Activated CD4-positive, alpha-beta T cell treated with anti-CD3 and anti-CD28 coated beads for 36 hours (primary cell): ENCODE measurements at places on chromosomes 5 and 9.
A peak's percentile ranks its signal among the peaks of the same experiment; 100 is the strongest.

DNA sequence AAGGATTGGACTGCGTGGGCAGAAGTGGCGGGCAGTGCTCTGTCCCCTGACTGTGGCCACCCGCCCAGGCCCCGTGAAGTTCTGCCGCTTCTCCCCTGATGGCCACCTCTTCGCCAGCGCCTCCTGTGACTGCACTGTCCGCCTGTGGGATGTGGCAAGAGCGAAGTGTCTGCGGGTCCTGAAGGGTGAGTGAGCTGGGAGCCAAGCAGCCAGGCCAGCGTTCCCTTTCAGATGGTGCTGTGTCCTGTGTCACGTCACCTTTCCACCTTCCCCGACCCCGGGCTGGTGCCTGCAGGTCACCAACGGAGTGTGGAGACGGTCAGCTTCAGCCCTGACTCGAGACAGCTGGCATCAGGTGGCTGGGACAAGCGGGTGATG is 2.3 kb downstream of the WDR38 start:
- DNase-seq, result no peak

- no peak for DNase-seq
Observed at GRCh38 chr5:135930029-135930948, 24.5 kb downstream of the LECT2 start.

DNA sequence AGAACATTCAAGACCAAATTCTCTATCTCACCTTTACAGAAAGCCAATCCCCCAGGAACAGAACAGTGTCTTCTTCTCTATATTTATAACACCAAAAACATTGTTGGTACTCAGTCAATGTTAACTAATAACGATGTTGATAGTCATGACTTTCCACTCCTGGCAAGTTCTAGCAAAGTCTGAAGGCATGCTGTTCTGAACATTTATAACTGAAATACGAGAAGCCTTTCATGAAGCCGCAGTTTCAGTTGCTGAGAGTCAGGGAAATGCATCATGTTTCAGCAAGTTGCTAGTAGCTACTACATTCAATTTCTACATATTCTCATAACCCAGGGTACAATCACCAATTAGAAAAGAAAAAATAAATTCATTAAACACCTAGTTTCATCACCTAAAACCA is 301.4 kb downstream of the PDE4D start:
- peak; percentile 7 for DNase-seq

DNA sequence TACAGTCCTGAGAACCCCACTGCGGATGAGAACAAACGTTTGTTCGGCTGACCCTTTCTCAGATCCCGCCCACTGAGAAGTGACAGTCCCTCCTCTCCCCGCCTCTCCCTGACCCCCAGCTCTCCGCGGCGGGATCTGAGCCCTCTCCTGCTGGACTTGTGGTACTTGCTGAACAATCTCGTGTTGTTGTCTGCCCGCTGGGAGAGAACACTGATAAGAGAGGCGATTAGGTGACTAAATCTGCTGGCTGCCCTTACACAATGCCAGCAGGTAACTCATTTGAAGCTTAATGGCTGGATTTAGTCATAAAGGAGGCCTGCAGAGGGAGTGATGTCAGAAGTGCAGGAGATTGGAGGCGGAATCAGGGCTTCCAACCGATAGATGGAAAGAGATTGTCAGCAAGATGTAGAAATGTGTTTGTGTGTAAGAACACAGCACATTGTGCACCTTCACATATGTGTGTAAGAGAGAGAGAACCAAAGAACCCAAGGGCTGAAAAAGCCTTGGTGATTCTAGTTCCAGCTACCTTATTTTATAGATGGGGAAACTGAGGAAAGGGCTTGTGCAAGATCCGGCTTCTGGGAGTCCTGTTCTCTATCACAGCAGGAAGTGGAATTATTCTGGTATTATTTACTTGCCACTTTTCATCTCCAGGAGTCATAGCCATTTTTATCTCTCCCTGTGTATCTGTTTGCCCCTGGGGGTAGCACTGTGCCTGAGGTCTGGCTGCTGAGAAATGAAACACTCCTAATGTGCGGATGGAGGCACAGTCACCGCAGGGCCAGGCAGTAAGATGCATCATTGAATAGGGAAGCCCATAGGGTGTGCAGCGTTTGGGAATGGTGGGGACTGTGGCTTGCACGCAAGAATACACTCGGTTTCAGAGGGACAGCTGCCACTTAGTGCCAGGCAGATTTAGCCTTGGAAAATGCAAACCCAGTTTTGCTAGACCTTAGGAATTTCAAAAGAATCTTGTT is 203.7 kb upstream of the MSX2 start:
- DNase-seq, result no peak

DNA sequence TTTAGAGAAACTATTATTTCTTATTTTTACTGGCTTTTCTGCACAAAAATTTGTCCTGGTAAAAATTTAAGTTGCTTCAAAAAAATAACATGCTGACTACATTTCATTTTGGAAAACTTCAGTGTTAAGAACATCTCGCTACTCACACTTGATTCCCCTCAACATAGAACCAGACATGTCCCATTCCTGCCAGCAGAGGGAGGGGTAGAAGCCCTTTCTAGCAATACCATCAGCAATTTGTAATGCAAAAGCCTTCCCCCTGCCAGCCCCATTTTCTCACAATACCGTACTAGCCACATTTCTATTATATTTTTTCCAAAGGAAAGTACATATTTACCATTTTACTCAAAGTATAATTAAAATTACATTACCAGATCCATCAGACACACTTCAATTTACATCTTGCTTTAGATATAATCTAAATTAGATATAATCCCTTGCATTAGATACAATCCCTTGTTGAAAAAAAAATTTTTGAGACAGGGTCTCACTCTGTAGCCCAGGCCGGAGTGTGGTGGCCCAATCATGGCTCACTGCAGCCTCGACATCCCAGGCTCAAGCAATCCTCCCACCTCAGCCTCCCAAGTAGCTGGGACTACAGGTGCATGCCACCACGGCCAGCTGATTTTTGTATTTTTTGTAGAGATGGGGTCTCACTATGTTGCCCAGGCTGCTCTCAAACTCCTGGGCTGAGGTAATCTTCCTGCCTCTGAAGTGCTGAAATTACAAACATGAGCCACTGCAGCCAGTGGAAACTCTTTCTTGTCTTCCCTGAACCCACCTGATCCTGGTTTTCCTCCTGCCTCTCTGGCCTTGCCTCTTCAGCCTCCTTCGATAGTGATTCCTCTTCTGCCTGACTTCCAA is 39.6 kb upstream of the IDNK start:
- DNase-seq, result peak; percentile 44

- DNase-seq, result no peak
Observed at GRCh38 chr5:109987355-109987754, 297.6 kb downstream of the MAN2A1 start.

DNA sequence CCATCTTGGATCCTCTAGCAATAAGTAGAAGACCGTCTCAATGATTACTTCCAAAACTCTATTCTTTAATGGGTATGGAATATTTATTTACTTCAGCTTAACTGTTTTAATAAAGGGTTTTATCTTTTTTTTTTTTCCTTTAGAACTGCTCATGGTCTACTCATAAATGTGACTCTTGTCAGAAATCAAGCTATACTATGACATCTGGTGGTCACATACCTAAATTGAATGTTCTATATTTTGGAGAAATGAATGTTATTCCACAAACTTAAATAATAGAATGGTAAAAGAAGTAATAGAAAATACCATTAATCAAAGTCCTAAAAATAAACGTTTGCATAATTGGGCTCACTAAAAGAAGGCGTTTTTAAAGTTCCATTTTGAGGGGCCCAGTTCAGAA is 131.2 kb upstream of the PLCXD3 start:
- DNase-seq, result no peak

DNA sequence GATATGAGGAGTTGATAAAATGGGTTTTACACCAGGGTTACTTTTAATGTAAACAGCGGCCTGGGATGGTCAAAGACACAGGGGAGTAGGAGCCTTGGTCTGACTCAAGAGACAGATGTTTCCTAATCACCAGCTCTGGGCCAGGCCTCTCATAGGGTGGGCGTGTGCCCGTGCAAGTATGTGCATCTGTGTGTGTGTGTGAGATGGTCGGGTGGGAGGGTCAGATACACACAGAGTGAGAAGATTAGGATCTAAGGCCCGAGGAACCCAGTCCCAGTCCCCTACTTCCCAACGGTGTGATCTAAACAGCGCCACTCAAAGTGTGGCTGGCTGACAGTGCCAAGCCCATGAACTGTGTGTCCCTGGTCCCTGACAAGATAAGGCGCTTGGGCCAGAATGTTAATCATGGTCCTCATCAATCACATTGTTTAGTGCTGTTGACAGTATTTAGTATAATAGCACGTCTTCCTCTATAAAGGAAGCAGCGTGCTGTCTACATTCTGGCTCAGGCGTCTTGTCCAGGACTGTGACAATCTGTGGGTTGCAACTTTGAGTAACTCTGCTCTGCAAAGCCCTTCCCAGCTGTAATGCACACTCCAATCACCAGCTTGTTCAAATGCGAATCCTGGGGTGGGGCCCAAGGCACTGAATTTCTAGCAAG is 173.7 kb downstream of the DAB2IP start:
- DNase-seq, result no peak

- DNase-seq, result peak; percentile 54
Observed at GRCh38 chr5:40834391-40834848, 602 bp downstream of the RPL37 start.

- no peak for DNase-seq
Observed at GRCh38 chr9:127786773-127787104, 905 bp downstream of the CDK9 start.

GRCh38 chr9:17589771-17590170 is 10.9 kb downstream of the SH3GL2 start:
- no peak for DNase-seq

DNA sequence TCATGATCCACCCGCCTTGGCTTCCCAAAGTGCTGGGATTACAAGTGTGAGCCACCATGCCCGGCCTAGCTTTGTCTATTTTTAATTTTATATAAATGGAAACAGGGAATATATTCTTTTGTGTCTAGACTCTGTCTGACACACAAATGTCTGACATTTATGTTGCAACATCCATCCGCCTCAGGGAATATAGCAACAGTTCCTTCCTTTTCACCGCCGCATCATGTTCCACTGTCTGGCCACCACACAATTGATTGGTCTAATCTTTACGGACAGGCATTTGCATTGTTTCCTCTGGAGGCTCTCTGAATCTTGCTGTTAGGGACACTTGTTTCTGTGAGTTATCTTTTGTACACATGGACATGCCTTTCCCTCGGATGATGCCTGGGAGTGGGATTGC is 20.1 kb upstream of the TBC1D9B start:
- no peak for DNase-seq

GRCh38 chr9:117882171-117882570 is 178.0 kb downstream of the TLR4 start:
- no peak for DNase-seq

- no peak for DNase-seq
Observed at GRCh38 chr9:133642708-133643361, 6.7 kb downstream of the DBH start.

DNA sequence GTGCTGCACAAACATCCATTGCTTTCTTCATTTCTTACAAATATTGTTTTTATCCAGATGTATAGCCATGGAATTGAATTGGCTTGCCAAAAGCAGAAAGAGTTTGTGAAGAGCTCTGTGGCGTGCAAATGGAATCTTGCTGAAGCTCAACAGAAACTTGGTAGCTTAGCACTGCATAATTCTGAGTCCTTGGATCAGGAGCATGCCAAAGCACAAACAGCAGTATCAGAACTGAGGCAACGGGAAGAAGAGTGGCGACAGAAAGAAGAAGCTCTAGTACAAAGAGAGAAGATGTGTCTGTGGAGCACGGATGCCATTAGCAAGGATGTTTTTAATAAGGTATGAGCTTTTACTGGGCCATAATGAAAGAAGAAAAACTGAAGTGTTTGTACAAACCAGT is 5.5 kb downstream of the CDC37L1 start:
- no peak for DNase-seq
